NCI-H187 treated with DMSO at 0.1 percent for 48 hours (cell line): ENCODE measurements at places on chromosomes 12 and 14.

DNA sequence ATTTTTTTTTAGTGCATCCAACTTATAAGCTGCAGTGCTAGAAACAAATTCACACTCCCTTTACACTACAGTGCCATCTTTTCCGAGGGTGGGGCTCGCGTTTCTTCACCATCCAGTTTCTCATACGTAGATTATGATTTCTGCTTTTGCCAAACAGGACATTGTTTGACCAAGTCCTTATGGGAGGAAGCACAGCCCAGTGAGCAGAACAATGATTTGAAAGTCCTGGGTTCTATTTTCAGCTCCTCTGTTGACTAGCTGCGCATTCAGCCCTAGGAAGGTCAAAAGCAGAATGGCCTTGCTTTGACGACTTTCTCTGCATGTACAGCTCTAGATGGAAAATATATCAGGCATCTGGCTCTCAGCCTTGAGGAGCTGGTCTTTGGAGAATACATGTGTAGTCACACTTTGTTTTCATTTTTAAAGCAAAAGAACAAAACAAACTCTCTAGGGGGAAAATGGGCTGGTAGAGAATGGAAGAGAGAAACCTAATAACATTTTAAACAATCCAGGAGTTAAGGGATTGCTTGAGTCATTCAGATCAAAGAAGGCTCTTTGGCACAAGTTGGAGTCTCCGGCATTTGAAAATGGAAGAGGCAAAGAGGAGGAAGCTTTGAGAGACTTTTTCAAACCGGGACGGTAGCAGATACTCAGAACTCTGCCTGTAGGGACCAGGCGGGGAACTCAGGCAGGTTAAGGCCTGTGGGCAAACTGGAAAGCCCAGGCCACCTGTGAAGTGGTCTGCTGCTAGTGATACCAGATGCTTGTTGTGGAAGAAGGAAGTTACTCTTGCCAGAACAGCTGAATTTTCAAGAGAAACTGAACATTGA lies 257.3 kb upstream of the PLEKHG7 start:
- DNase-seq, result no peak

DNA sequence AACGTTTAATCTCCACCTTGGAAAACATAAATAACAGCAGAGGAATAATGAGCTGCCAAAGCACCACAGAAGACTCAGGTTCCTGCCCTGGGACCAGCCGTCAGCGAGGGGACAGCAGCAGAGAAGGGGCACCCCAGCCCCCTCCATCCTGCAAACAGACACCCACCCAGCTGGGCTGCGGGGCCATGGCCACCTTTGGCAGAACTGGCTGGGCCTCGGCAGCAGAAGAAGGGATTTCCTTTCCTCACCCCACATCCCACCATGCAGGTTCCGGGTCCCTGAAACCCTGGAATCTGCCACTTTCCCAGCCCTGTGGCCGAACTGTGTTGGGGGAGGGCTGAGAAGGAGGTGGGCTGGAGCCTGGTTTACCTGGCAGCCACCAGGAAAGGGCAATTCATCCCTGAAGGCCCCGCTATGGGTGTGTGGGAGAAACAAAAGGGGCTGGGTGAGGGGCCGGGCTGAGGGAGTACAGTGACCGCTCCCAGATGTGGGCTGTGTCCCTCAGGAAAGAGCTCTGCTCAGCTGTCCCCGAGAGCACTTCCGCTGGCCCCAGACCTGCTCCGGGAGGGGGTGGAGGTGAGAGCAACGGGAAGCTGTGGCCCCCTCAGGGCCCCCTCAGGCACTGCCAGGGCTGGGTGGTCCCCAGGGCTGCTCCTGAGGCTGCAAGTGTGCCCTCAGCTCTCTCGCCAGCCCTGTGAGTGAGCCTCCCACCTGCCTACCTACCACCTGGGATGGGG lies 3.8 kb downstream of the PGF start:
- DNase-seq, result no peak

DNA sequence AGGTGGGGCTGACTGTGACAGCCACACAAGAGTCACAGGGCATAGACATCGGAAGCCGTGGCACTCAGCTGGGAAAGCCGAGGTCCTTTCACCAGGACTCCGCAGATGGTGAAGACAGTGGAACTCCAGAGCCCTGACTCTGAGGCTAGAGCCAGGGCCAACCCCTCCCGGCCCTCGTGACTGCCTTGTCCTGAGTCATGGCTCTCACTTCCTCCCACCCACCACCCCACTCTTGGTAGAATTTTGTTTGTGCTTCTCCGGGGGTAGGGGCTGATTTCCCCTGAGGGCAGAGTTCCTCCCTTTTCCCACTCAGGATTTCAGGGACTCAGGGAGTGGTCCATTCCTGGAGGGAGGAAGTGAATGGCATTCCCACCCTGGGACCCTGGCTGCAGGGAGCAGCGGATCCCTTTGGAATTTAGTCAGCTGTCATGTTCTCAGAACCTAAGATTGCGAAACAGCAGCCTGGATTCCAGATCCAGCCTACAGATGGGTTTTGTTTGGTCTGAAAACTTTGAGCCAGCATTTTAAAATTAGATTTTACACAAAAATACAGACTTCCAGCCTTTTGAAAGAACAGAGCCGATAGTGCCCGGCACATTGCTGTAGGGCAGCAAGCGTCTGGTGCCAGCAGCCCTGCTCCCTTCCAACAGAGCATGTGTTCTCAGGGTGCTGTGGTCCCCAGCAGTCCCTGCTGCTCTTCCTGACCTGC lies 50.7 kb downstream of the TPCN1 start:
- no peak for DNase-seq

DNA sequence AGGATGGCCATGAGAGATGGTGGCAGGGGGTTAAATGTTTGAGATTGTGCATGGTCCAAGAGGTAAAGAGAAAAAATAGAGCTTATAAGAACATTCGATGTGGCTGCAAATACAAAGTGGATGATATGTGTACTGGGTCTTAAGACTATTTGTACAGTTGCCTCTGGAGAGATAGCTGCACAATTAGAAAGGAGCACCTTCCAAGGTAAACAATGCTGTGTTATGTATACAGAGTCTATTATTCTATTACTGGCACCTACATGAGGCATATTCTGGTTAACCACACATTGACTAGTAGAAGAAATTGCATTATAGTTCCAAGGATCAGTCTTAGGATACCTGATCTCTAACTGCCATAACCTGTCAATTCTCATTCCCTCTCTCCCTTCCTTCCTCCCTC lies 238.0 kb upstream of the FOXN3 start:
- DNase-seq, result no peak

DNA sequence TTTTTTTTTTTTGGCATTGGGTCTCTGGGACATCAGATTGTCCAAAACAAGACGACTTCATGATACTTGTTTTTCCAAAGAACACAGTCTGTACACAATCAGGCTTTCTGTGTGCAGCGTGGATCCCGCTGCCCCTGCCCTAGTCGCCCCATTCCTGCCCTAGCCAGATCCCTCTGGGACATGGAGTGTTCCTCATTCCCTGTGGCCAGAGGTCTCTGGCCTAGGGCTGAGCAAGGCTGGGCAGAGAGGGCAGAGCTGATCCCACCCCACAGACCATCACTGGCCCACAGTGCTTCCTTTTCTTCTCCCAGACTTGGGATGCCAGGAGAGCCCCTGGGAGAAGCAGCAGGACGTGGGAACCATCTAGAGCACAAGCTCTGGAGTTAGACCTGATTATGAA lies 20.9 kb upstream of the EIF2B2 start:
- DNase-seq, result no peak

- no peak for DNase-seq
Observed at GRCh38 chr12:26728205-26729050, 104.6 kb downstream of the ITPR2 start.

- no peak for DNase-seq
Observed at GRCh38 chr14:89417465-89418225, 612 bp upstream of the FOXN3 start.

- DNase-seq, result no peak
Observed at GRCh38 chr12:52056801-52057637, 5.8 kb downstream of the NR4A1 start.

- peak; percentile 97 for DNase-seq
Observed at GRCh38 chr12:98253207-98254037, 262.0 kb upstream of the TMPO start.

GRCh38 chr14:79064214-79064613 lies 894.0 kb downstream of the NRXN3 start:
- no peak for DNase-seq
